ELF-1 (cell line): ENCODE measurements at places on chromosomes 7 and 10.

- no peak for DNase-seq
Measured at GRCh38 chr10:74363727-74364126, 212.7 kb downstream of the ADK start.

GRCh38 chr10:78542521-78542920 lies 508.9 kb downstream of the RPS24 start:
- no peak for DNase-seq

DNA sequence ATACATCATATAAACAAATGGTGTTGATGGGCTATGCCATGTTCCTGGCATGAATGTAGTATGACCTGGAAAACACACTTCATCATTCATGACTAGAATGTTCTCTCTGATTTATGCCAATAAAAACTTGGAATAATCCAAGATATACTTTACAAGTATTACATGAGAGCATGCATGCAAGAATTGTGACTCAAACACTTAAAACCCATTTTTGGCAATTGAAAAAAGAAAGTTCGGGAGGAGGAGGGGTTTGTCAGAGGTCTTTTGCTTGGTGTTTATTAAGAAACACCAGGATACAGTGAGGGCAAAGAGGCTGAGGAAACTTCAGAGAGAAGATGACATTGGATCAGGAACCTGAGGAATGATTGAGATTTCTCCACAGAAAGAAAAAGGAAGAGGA lies 10.2 kb upstream of the CUL1 start:
- no peak for DNase-seq

- no peak for DNase-seq
Measured at GRCh38 chr7:90455163-90456030, 14.0 kb upstream of the PTTG1IP2 start.

- DNase-seq = peak; percentile 36
Measured at GRCh38 chr7:35691827-35692307, 3.1 kb downstream of the HERPUD2 start.

DNA sequence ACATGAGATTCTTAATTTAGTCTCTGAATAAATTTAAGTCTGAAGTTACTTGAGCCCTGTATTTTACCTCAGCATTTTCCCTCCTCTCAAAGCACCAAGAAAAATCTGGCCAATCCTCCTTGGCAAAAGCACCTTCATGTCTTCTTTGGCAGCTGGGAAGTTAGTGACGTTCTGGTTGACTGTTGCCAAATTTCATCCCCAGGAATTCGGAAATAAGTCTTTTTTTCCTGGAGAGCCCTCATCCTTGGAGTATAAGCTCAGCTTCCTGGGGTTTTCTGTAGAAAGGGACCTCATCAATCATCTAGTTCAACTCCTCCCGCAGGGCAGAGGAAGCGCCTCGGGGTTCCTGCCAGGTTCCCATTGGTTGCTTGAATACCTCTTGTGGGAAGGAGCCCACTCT lies 377.6 kb downstream of the PHTF2 start:
- DNase-seq = peak; percentile 88

DNA sequence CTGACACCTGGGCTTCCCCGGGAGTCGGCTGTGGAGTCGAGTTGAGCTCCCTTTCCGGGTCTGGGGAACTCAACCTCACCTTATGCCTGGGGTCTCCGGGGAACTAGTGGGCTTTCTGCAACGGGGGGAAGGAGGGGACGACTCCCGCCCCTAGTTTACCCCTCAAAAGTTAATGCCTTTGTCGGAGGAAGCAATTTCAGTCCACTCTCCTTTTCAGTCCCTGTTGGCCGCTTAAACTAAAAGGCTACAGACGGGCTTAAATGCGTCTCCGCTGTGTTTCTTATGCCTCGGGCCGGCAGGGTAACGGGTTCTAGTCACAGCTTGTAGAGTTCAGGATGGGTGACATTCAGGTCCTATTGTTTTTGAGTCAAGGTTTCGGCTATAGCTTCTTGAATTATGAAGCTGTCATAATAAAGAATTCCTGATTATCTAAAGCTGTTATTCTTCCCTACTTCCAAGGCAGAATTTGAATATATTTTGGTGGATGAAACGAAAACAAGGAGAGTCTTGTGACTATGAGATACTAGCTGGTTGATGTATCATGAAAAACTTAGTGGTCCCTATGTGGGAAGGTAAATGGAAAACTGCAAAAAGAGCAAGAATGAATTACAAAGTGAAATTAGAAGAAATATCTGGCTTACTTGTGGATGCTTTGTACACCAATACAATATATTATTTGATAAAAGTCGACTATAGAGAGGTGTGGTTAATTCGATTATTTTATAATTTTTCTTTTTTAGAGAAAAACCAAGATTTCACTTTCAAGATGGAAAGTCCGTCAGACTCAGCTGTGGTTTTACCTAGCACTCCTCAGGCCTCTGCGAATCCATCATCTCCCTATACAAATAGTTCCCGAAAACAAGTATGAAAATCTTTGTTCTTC lies 495 bp downstream of the SFR1 start:
- no peak for DNase-seq

GRCh38 chr10:73591935-73592699 lies 975 bp upstream of the USP54 start:
- peak; percentile 83 for DNase-seq

DNA sequence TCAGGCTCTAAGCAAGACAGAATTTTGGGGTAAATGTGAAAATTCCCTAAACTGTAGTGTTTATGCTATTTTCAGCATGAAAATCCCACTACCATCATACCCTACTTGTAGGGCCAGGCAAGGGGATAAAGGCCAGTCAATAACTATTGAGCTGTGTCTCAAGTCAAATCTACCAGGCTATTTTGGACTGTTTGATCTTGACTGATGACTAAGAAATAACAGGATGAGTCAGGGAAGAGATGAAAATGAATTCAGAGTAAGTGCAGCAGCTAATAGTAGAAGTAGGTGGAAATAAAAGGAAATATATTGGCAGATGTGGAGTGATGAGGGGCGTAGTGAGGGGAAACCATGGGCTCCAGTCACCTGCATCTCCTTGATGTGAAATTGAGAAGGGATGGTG lies 225.8 kb upstream of the PHYHIPL start:
- no peak for DNase-seq

DNA sequence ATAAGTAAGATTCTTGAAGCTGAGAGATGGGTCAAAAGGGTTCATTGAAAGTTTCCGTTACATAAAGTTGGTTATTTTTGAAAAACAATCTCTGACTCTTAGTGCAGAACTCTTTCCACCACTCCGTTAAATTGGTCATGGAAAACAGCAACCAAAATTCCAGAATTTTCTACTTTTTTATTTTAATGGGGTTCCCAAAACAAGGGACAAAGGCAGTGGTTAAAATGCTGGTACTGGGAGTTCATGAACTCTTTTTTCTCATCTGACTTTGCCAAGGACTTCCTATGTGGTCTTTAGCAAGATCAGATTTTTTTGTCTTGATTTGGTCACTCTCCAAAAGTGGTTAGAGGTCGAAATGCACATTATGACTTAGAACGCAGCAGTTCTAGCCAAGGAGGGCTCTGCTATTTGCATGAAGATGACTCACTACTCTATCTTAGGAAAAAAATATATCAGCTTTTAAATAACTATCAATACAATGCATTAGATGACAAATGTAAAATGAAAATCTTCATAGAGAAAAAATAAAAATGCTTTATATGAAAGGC lies 145.7 kb downstream of the REEP3 start:
- no peak for DNase-seq

- DNase-seq = peak; percentile 72
Measured at GRCh38 chr10:101031796-101032636, 982 bp downstream of the SFXN3 start.

GRCh38 chr10:21626457-21627161 lies 92.6 kb downstream of the MLLT10 start:
- no peak for DNase-seq

GRCh38 chr10:11581213-11581612 lies 30.2 kb downstream of the USP6NL start:
- no peak for DNase-seq

- DNase-seq = no peak
Measured at GRCh38 chr7:140723006-140723405, 26.5 kb downstream of the NDUFB2 start.

DNA sequence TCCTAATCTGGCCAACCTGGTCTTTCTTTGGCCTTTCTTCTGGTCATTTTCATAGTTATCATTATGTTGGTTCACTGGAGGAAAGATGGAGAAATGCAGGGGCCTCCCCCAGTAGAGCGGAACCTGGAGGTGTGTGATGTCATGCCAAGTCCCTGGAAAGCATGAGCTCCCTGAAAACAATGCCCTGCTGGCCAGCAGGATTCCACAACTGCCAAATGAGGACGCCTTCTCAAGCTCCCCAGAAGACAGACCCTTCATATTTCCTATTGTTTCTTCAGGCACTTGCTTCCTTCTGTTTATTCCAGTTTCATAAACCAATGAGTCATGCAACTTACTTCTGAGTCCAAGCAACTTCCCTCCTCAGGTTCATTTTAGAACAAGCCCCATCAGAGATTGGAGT lies 339.0 kb downstream of the GATA3 start:
- DNase-seq = no peak

- peak; percentile 35 for DNase-seq
Measured at GRCh38 chr7:74364061-74364460, 74.9 kb downstream of the CLIP2 start.

DNA sequence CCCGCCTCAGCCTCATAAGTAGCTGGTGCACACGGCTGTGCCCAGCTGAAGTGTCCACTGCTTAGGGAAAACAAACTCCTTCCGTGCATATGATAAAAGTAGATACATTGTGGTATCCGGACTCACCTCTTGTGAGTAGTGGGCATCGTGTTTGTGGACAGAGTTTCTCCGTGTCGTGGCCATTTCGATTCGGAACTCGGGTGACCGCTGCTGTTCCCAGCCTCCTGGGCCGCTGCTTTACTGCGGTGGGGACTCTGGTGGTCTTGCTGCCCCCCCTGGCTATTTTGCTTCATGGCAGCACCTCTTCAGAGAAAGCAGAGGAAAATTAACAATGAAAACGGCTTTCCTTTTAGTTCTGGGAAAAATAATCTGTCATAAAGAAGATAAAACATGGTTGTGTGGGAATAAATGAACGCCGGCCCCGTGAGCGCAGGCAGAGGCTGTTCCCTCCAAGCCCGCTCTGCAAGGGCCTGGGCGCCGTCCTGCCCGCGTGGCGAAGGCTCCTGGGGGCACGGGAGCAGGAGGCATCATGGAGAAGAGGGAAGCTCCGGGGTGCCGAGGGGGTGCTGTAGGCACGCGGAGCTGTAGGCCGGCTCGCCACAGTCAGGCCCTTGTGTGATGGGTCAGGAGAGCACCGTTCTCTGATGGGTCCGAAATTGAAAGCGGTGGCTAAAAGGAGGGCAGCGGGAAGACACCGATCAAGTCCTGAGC lies 107.4 kb downstream of the ACTR3B start:
- DNase-seq = no peak

DNA sequence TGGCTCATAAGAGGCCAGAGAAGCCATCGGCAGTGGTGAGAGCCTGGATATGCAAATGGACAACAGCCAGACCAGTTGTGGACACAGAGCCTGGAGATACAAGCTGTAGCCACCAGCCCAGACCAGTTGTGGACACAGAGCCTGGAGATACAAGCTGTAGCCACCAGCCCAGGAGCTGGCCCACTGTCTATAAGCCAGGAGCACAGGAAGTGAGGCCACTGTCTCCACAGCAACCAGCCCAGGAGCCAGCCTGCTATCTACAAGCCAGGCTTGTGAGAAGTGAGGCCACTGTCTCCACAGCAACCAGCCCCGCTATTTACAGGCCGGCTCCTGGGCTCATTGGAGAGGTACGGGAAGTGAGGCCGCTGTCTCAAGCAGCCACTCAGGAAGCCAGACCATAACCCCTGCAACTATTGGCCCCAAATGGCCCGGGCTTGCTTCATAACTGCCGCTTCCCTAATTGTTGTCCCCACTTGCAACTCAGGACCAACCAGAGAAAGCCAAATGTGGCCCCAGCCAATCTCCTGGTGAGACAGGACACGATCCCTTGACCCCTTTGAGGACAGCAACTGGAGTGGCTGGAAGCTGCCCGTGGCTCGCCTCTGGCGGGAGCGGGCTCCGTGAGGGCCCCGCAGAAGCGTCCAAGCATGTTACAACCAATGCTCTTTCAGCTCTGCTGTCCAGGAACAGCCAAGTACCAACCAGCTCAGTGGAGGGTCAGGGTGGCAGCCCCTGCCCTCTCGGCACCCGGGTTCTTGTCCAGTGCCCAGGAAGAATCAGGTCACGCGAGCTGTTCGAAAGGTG lies 44.1 kb upstream of the CNPY1 start:
- peak; percentile 80 for DNase-seq

- no peak for DNase-seq
Measured at GRCh38 chr10:98314532-98315284, 46.7 kb upstream of the LOXL4 start.

DNA sequence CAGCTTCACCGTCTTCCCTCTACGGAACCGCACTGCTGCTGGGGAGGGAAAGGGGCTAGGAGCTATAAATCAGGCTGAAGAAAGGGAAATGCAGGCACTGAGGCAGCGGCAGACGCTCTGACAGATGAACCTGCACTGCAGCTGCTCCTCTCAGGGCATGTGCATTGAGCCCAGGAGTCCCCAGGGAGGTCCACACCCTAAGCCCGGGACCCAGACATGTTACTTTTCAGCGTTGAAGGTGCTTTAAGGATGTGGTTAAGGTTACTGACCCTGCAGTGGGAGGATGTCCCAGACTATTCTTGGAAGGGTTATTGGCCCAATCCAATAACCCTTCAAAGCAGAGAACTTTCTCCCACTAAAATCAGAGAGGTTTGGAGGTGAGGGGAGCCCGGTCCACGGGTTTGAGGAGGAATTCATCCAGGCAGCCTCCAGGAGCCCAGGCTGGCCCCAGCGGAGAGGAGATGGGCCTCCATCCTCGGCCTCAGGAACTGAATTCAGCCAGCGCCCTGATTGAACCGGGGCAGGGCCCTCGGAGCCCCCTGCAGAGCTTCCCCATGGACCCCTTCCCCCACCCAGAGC lies 75.4 kb downstream of the ADARB2 start:
- no peak for DNase-seq

DNA sequence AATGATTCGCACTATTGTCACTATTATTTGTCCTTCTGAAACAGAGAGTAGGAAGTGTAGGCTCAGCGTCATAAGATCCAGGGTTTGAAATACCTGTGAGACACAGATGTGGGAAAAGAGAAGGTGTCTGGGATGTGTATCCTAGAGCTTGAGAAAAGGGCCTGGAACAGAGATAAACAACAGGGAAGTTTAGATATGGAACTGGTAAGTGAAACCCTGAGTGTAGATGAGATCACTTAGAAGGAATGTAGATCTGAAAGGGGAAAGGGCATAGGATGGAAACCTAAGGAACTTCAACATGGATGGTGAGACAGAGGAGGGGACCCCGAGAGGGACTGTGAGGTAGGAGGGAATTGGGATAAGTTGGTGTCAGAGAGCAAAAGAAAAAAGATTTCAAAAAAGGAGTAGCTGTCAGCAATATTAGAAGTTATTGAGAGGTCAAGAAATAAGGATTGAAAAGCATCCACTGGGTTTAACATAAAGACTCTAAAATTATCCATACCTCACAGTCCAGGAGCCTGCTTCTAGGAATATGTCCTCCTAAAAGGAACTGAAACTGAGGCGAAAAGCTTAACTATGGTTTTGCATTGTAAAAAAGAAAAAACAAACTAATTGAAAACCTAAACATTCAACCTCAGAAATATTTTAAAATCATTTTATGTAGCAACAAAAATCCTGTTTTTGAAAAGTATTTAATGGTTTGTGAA lies 119.2 kb upstream of the NPVF start:
- DNase-seq = peak; percentile 8
